Activated CD4-positive, alpha-beta T cell treated with anti-CD3 and anti-CD28 coated beads for 36 hours (primary cell): ENCODE measurements at places on chromosomes 5 and 9. TPM values are rescaled to one million over a fixed set of nuclear protein-coding genes. Genes with fewer than 3 reads are reported as not detected.

GRCh38 chr5:133257977-133258376, 206.2 kb downstream of the HSPA4 start:
- no peaks in the 10 kb centered on the region for H3K27me3 ChIP-seq
- no peak overlapping the region for H3K27ac ChIP-seq
- no peaks in the 10 kb centered on the region for H3K36me3 ChIP-seq
- no peak overlapping the region for H3K4me3 ChIP-seq
- DNase-seq = peak; percentile 44
- H3K4me1 ChIP-seq = peaks cover 29% of the 10 kb centered on the region

DNA sequence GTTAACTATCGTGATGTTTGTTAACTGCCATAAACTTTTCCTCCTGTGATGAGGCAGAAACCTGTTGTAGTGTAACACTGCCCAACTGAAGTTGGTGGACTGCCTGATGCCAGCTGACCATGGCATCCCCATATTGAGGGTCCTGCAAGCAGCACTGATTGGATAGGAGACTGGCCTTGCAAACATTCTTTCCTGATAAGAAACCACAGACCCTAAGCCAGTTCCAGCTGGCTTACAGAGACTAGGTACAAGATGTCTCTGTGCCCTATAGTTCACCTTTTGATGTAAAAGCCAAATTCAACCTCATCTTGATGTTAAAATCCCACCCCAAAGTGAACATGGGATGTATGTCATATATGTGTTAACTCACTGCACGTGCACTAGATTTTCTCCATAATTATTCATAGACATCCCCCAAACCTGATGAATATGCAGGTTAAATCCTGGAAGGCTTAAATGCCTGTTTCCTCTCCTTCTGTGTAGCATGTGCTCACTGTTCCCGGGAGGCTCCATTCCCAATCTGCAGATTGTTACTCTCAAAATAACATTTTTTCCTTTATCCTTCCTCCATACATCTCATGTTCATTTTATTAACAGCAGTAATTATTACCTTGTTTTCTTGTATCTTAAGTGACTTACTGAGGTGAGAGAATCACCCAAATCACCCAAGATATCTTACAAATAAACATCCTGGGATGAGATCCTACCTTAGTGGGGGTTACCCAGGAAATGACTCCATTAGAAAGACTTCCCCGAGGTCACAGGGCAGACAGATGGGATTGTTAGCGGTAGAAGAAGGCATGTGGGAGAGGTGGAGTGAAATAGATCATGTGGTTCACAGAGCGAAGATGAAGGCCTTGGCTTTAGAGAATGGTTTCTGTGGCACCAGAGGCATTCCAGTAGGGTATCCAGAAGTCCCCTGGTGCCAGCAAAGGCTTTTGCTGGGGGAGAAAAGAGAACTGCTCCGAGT, 566.7 kb downstream of the CCDC171 start:
- no peaks in the 10 kb centered on the region for H3K27me3 ChIP-seq
- H3K27ac ChIP-seq = no peak overlapping the region

GRCh38 chr5:66454186-66455078, 141.8 kb upstream of the MAST4 start:
- no peak overlapping the region for H3K27ac ChIP-seq
- peaks cover 14% of the 10 kb centered on the region for H3K27me3 ChIP-seq
- H3K36me3 ChIP-seq = peaks cover 3% of the 10 kb centered on the region
- H3K4me1 ChIP-seq = no peaks in the 10 kb centered on the region

DNA sequence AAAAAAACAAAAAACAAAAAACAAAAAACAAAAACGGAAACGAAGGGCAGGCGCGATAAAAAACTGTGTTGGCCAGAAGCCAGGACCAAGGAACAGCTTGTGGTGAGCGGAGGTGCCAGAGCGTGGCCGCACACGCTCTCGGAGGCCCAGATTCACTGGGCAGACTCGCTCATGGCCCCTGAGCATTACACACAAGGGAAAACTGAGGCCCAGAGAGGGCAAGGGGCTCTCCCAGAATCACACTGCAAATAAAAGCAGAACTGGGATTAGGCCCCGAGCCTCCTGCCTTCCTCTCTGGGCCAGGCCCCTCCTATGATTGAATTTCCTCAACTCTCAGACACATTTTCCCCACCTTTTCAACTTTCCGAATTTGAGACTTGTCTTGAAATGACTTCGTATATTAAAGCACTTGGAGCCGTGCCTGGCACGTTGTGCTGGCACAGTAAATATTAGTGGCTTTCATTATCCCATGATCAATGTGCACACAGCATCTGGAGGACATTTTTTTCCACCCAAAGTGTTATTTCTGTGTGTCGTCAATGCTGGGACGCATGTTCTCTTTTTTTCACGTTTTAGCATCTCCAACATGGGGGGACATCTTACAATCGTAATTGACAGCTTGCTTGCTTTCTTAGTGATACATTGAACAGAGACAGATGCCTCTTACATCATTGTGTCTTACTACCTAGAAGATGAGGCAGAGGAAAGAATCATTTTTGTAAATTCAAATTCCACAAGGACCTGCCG, 7.4 kb downstream of the FIBCD1 start:
- H3K27me3 ChIP-seq = peaks cover 25% of the 10 kb centered on the region
- DNase-seq = no peak
- H3K4me1 ChIP-seq = no peaks in the 10 kb centered on the region
- H3K4me3 ChIP-seq = no peak overlapping the region
- no peaks in the 10 kb centered on the region for H3K36me3 ChIP-seq

The IFNK gene
- not detected for total RNA-seq

DNA sequence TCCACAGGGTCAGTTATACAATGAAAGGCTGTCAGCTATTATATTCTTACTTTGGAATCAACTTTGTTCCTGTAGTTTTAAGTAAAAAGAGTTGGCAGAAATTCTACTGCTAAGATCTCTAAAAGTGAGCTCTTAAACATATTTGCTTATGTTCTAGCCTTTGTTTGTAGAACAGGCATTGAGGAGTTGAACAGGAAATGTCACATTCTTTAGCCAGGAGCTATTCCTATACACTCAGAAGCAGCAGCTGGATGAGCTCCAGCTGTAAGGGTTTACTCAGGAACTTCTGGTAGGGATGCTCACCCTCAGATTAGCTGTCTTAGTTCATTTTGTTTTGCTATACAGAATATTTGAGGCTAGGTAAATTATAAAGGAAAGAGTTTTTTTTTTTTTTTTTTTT, 22.4 kb upstream of the SPINK14 start:
- H3K27ac ChIP-seq = no peak overlapping the region
- DNase-seq = no peak
- H3K4me3 ChIP-seq = no peak overlapping the region
- peaks cover 21% of the 10 kb centered on the region for H3K27me3 ChIP-seq
- H3K36me3 ChIP-seq = no peaks in the 10 kb centered on the region

GRCh38 chr5:110441035-110441434, 285.4 kb downstream of the TMEM232 start:
- DNase-seq = peak; percentile 11
- H3K27ac ChIP-seq = no peak overlapping the region
- H3K36me3 ChIP-seq = no peaks in the 10 kb centered on the region
- H3K4me1 ChIP-seq = no peaks in the 10 kb centered on the region

GRCh38 chr5:145104106-145104505, 731.0 kb downstream of the PRELID2 start:
- H3K4me3 ChIP-seq = no peak overlapping the region
- no peak overlapping the region for H3K27ac ChIP-seq
- no peaks in the 10 kb centered on the region for H3K4me1 ChIP-seq
